ENCODE measurements at places on chromosomes 7 and 10. TPM values are rescaled to one million over a fixed set of nuclear protein-coding genes. Genes with fewer than 3 reads are reported as not detected.
A peak's percentile ranks its signal among the peaks of the same experiment; 100 is the strongest.

The TBXAS1 gene
- 0.26 TPM for total RNA-seq

GRCh38 chr7:16905300-16906044 lies 23.7 kb upstream of the AGR3 start:
- peak; percentile 22 for DNase-seq

GRCh38 chr10:19563388-19564141 lies 252.7 kb upstream of the PLXDC2 start:
- no peak for DNase-seq

The PRRT4 gene
- total RNA-seq: 0.13 TPM

- DNase-seq: no peak
These were observed 96.2 kb upstream of the INSIG1 start for GRCh38 chr7:155201325-155202087.

DNA sequence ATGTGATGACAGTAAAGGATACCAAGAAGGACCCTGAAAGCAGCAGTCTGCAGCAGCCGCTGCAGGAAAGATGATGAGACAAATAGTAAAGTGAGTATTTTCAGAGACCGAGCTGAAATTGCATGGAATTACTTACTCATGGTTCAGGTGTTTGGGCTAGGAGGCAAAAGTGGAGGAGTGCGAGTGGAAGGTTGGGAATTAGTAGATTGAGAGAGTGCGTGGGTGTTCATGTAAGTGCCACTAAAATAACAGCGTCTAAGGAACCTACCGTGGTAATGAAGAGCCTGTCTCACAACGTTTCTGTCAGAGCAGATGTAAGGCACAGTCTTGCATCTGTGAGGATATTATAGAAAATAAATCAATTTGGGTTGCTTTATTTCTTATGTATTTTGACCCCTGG lies 48.3 kb upstream of the FMC1 start:
- DNase-seq: no peak

- peak; percentile 66 for DNase-seq
These were observed 306.2 kb downstream of the BICC1 start for GRCh38 chr10:58818900-58819299.

GRCh38 chr10:49143249-49143648 lies 9.4 kb upstream of the FAM170B start:
- DNase-seq: no peak

GRCh38 chr7:79820387-79820786 lies 314.2 kb upstream of the GNAI1 start:
- peak; percentile 13 for DNase-seq

DNA sequence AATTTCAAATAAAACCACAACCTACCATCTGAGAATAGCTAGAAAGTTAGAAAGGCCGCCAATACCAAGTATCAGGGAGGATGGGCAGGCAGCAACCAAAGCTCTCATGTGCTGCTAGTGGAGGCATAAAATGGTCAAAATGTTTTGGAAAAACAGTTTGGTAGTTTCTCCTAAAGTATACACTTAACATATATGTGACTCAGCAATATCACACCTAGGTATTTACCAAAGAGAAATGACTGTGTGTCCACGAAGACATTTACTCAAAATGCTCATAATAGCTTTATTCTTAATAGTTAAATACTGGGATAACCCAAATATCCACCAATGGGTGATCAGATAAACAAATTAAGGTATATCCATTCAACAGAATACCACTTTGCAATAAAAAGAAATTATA lies 14.3 kb downstream of the RHEB start:
- peak; percentile 38 for DNase-seq

The ADARB2 gene
- 0.13 TPM for total RNA-seq

GRCh38 chr7:106765727-106766355 lies 99.2 kb upstream of the PIK3CG start:
- no peak for DNase-seq

DNA sequence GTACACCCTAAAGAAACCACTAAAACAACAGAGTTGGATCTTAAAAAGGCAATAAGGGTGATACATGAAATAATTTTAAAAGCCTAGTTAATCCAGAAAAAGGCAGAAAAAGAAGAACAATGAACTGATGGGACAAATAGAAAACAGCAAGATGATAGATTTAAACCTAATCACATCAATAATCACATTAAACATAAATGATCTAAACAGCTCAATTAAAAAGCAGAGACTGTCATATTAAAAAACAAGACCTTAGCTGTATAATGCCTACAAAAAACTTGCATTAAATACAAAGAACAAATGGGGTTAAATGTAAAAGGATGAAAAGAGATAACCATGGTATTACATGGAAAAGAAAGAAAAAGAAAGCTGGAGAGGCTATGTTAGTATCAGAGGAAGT lies 96.2 kb downstream of the RTKN2 start:
- no peak for DNase-seq

DNA sequence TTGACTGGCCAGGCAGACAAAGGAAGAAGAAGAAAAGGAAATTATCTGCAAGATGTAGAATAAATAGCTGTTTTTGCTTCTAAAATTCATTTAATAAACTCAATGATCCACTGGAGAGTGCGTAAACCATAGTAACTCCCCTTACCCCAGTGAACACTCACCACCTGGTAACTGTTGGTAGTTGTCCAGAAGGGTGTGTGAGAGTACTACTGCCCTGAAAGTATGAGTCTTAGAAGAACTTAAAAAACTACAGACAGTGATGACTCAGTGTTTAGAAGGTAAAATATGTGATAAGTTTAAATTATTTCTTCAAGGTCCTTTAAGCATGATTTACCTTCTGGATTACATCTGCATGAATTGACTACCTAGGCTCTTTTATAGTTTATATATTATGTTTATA lies 53.0 kb upstream of the SEMA3A start:
- peak; percentile 84 for DNase-seq

- peak; percentile 23 for DNase-seq
These were observed 271.9 kb downstream of the ADARB2 start for GRCh38 chr10:1465418-1465911.

- peak; percentile 29 for DNase-seq
These were observed 372.3 kb upstream of the NRP1 start for GRCh38 chr10:33706746-33707145.

DNA sequence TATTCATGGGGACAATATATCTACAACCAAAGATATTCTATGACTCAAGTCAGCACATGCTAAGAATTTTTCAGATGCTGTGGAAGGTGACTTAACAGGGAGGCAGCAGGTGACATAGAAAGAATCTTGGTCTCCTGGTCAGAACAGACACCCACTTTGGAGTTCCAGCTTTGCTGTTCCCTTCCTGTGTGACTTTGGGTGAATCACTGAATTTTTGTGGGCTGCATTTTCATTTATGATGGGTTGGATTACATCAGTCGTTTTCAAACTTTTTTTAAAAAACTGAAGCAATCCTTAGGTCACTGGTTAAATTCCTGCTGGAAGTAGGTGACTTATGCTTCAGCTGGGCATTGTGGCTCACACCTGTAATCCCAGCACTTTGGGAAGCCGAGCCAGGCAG lies 24.9 kb downstream of the RGR start:
- DNase-seq: peak; percentile 80

GRCh38 chr10:122992031-122992585 lies 11.9 kb downstream of the PSTK start:
- no peak for DNase-seq

DNA sequence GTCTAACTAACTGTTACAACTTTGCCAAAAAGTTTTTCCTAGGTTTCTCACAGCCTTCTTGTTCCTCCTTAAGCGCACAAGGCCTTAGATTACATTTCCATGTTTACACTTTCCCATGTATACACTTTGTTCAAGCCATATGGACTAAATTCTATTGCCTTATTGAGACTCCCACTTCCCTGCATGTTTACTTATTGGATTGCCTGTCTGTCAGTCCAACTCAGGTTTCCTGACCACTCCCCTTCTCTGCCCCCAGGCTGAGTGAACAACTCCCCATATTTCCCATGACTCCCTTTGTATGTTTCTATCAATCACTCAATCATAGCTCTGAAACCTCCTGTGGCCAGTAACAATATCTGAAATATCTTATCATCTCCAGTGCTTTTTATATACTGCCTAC lies 43.0 kb downstream of the SLC25A40 start:
- peak; percentile 35 for DNase-seq

DNA sequence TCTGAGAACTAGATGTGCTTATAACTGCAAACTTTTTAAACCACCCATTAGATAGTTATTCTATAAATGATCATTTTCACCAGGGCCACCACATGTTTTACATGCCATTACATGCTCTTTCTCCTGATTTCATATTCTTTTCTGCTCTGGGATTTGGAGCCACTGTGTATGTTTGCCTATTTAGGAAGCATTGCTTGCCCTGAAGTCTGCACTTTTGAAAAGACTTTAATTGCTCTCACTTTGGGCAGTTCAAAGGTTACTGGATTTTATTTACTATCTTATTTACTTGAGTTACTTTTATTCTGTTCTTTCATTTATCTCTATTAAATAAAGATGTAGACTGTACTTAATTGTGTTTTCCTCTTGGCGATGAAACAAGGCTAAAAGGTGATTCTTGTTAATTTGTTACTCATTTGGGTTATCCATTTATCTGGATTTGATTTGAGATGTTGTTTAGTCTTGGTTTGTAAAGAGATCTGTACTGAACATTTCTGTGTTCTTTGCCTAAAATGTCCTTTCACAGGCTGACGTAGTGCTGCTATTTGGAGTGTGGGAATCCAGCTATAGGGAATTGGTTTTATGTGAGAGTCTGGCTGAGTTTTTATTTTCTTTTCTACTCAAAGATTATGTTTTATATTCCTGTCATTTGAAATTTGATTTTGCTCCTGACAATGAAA lies 88.8 kb downstream of the SUGCT start:
- DNase-seq: peak; percentile 2

The HOXA10 gene
- not detected for total RNA-seq

The FBXL15 gene
- total RNA-seq: 12.5 TPM

The ARL5B gene
- 18.1 TPM for total RNA-seq

- no peak for DNase-seq
These were observed 10.0 kb upstream of the PROSER2 start for GRCh38 chr10:11813177-11813576.

GRCh38 chr10:64586934-64587503 lies 1065.8 kb downstream of the REEP3 start:
- no peak for DNase-seq

DNA sequence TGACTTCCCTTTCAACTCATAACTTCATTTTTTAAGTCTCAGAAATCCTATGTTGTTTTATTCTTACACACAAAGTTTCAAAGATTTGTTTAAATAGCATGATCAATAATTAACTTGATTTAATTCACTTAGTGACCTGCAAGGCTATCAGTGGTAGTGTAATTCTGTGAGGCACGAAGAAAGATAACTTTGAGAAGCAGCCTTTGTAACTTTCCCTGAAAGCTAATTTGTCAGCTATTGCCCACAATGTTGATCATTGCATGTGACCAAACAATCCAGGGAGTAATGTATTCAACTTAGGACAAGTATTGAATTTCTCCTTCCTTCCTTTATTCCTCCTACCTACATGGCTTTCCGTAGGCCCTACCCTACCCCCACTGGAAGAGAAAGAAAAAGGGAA lies 111.0 kb downstream of the SEMA3D start:
- DNase-seq: no peak

The CYP2C9 gene
- total RNA-seq: not detected

- no peak for DNase-seq
These were observed 147.5 kb downstream of the WDR37 start for GRCh38 chr10:1203704-1204103.

Measured in bronchial epithelial cell (primary cell).